ENCODE measurements at places on chromosomes 13 and 19.

GRCh38 chr13:29204651-29205050 is 384.5 kb downstream of the MTUS2 start:
- no peak for DNase-seq

- DNase-seq, result no peak
These were observed 103.1 kb downstream of the RAP2A start for GRCh38 chr13:97537110-97537509.

DNA sequence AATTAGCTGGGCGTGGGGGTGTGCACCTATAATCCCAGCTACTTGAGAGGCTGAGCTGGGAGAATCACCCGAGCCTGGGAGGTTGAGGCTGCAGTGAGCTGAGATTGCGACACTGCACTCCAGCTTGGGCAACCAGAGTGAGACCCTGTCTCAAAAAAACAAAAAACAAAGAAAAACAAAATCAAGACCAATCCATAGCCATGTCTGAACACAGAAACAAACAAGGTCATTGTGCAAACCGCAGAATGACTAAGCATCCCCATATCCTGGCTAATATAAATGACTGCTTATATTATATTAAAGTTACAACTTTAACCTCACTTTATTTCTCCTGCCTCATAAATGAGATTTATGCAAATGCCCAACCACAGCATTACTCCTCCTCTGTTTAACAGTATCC is 2.3 kb upstream of the LYPD3 start:
- DNase-seq, result peak; percentile 73

DNA sequence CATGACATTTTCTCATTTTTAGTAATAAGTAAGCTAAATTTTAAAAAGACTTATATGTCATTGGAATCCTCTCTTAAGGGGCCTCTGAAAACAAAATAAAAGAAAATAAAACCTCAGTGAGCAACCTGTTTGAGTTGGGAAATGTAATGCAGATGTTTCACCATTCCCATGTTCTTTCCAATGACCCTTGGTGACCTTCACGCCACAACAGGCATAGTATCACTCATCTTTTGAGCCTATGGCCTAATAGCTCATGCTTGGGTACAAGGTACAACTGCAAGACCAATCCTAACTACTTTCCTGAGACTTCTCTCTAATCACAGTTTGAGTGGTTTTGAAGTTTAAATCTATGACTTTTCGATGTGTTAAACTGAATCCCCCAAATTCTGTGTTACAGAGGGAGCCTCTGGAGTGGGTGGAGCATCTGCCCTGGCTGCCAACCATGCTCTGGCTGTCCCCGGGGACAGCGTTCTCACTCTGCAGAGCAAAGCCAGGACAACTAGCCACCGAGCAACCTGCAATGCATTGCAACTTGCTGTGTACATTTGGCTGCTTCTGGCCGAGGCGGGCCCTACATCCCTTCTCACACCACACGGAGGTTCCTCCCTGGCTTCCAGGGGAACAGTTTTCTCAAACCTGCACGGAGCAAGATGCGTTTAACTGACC is 307.9 kb upstream of the MAB21L1 start:
- DNase-seq, result no peak

DNA sequence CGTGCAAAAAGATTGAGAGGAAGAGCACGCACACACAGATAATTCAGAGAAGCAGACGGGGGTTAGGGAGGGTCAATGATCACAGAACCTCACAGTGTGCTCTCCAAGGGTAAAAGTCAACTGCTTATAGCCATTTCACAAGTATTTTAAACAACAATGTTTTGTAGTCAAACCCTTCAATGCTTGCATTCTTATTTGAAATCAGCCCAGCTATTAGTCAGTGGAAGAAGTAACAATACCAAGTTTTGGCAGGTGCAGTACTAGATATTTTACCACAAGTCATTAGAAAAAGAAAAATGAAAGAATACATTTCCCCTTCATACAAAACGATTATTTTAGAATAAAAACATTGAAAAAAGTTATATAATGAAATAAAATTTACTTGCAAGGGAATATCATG is 2.6 kb downstream of the CSNK1A1L start:
- no peak for DNase-seq

DNA sequence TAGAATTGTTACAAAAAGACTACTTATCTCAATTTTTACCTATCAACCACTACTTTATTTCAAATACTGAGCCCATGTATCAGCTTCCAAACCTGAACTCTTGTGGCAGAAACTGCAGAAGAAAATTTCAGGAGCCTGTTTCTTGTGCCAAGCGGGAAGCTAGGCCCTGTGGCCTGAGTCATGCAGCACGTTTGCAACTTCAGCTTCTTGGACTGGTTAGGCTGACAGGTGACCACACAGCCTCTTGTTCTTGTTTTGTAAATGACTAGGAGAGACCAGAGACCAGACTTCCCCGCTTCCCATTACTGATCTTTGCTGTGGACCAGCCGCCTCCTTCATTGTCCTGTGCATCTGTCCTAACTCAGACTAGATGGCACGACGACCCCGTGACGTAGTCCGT is 3.4 kb upstream of the LAMP1 start:
- peak; percentile 39 for DNase-seq

- peak; percentile 95 for DNase-seq
These were observed 49.1 kb upstream of the EHD2 start for GRCh38 chr19:47663911-47664771.

GRCh38 chr19:55423225-55424005 is 15.8 kb upstream of the UBE2S start:
- DNase-seq, result peak; percentile 32

DNA sequence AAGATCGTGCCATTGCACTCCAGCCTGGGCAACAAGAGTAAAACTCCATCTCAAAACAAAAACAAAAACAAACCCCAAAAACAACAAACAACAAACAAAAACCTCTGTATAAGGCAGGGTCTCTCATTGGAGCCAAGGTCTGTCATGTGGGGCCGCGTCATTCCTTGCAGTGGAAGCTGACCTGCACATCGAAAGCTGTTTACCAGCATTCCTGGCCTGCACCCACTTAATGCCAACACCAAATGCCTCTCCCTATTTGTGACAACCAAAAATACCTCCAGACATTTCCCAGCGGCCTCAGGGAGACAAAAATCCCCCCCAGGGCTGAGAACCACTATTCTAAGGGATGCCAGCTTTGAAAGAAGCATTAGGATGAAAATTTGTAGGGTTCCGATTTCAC is 1.2 kb downstream of the CPAMD8 start:
- no peak for DNase-seq

GRCh38 chr19:30649934-30650614 is 277.9 kb downstream of the ZNF536 start:
- peak; percentile 54 for DNase-seq

- DNase-seq, result no peak
These were observed 30.0 kb downstream of the MYO9B start for GRCh38 chr19:17105556-17105955.

GRCh38 chr19:44005973-44006372 is 3.2 kb downstream of the ZNF230 start:
- peak; percentile 42 for DNase-seq

DNA sequence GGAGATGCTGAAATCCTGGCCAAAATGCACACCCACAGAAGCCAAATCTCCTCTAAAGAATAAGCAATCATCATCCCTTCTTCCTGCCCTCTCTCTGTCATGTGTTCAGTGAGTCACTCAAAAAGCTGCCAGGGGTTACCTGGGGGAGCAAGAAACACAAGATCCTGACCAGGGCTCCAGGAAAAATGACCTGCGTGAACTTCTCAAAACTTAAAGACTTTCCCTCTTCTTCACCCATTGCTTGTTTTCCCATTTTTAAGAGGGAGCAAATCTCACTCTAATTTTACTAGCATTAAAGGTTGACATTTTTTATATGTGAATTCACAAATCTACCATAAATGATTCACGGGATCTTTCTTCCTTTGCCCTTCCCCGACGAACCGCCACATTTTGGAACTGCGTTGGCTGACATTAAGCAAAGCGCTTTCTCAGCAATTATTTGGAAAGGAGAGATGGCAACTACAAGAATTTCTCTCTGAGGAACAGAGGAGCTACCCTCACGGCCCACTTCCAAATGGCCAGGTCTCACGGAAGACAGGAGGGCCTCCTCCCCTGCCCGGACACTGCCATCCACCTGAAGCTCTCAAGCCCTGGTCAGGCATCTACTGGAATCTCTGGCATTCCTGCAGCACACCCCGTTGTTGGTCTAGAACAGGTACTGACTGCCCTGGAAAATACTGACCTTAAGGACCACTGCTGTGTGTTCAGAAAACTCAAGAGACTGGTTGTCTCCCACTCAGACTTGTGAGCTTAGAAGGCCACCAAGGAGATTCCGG is 14.2 kb downstream of the TSHZ3 start:
- DNase-seq, result peak; percentile 53

DNA sequence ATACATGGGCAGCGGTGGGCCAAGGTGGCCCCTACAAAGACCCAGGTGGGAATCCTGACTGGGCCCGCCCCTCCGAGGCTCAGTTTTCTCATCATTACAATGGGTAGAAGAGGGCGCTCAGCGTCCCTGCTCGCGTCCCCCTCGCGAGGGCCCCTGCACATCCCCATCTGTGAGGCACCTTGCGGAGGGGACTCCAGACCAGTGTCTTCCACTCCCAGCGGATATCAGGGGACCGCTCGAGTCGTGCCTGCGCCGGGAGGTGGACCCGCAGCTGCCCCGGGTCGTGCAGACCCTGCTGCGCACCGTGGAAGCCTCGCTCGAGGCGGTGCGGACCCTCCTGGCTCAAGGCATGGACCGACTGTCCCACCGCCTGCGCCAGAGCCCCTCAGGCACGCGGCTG is 15.3 kb upstream of the COLGALT1 start:
- DNase-seq, result no peak

- DNase-seq, result no peak
These were observed 265.2 kb upstream of the MAB21L1 start for GRCh38 chr13:35741657-35742056.

DNA sequence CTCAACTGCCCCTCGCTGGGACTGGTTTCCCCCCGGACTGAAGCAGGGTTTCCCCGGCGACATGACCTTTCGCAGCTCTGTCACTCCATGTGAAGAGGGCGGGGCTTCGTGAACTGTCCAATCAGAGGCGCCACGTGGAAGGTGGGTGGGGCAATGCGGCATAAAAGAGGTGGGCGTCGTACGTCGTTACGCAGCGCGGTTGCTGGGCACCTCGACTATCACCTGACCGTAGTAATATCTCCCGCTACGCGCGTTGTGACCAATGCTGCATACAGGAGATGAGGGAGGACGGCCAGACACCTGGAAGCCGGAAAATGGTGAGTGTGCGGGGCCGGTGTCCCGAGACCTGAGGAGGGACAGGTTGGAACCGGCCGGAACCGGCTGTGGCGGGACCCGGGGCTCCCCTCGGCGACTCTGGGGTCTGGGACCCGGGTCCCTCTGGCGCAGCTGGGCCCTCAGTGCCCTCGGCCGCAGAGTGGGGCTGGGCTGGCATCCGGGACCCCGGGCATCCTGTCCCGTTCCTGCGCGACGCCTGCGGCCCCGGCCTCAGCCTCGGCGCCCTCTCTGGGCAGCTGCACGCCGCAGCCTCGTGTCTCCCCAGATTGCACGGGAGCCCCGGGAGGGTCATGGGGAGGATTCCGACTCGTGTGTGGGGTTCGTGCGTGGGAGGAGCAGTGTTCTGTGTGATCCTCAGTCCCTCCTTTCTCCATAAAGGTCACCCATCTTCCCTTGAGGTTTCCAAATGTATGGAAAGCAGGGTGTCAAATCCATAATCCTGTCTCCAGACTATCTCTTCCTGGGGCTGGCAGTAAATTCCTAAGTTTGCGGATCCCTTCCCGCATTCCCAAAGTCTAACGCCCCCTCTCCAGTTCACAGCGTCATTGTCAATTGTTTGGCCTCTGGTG is 32.2 kb downstream of the ZNF136 start:
- peak; percentile 80 for DNase-seq

- no peak for DNase-seq
These were observed 17.3 kb downstream of the DIAPH3 start for GRCh38 chr13:60146471-60146870.

DNA sequence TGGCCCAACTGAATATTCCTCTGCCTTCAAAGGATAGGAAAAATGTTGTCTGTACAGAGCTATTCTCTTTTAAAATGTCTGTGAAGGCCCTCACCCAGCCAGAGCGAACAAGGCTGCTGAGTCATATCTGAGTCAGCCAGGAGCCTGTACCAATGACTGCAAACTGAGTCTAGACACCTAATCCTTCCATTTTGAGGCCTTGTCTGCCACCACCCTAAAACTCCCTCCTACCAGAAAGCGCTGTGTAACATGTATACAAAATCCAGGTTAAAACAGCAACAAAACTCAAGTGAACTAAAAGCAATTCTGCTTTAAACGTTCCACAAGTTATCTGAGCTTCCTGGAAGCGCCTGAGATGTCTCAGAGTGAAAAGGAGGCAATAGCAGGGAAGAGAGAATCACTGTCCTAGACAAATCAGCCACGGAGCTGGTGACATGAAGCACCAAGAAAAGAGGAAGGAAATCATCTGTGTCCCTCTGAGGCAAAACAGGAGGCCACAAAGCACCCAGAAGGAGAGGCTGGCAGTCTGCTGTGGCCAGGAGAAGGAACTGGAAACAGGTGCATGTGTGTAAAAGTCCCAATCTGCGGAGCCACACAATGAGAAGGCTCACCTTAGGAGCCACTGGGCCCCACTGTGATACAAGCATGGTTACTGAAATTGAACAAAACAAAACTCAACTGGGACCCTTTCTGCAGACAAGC is 10.2 kb downstream of the DHRS12 start:
- DNase-seq, result peak; percentile 90

DNA sequence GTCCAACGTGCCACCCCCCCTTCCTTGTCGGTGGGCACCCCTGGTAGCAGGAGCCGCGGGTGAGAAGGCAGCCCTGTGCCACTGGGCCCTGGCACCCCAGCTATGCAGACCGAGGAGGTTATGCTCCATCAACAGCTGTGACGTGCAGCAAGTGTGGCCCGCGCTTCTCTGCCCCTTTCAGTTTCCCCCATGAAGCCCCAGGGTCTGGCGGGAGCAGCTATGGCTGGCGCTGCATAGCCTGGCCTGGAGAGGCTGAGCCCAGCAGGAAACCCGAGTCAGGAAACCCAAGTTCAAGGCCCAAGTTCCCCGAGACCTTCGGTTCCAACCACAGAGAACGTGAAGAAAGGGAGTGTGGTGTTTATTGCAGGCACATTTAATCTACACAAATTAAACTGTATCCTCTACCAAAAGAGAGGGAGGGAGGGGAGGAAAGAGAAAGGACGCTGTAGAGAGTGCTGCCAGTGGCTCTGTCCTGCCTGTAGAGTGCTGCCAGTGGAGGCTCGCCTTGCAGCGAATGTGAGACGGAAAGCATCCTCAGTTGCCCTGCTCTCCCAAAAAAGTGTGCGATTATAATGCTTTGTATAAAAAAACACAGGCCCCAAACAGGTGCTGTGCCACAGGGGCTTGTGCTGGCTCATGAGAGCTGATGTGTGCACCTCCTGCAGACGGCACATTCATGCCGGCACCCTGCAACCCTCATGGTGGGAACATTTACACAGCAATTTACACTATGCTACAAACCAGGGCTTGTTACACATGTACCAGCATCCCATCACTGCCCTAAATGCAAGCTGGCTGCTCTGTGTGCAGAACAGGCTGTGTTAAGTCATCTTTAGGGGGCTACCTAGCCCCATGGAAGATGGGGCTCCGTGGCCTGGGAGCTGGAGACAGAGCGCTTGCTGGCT is 16.3 kb downstream of the POP4 start:
- DNase-seq, result peak; percentile 33

Measured in epithelial cell of esophagus (primary cell).